ENCODE measurements at places on chromosomes 16 and 17. TPM values are rescaled to one million over a fixed set of nuclear protein-coding genes. Genes with fewer than 3 reads are reported as not detected.

ARL5C gene
- not detected for total RNA-seq

GRCh38 chr17:67700037-67700724, 17.6 kb upstream of the NOL11 start:
- no peak for DNase-seq

BAIAP3 gene
- 1.2 TPM for total RNA-seq

GRCh38 chr17:152860-153420, 15.6 kb downstream of the SCGB1C2 start:
- DNase-seq = no peak

DNA sequence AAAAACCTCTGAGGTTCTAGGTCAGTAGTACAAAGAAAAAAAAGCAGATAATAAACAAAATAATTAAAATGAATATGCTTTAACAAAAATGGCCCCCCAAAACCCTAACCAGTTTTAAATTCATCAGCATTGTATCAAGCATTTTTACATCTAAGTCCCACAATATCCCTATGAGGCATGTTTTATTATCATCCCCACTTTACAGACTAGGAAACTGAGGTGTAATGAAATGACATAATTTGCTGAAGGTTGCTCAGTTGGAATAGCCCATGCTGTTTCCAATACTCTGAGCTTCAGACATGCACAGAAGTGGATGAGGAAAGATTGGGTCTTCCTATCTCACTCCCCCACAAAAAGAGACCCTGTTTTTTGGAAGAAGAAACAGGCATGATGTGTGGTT, 88.3 kb downstream of the SNX11 start:
- DNase-seq = no peak

DNA sequence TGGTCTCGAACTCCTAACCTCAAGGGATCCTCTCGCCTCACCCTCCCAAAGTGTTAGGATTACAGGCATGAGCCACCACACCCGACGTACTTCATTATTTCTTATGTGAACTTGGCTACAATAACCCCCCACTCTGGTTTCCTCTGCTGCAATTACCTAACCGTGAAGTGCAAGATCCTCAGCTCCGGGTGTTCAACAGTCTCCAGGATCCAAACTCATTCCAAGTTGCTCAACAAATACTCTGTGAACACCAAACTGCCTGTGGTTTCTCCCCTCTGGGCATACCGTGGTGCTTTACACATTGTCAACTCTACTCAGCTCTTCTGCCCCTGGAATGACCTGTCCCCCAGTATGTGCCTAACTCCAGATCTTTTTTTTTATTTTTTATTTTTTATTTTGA, 6.8 kb upstream of the SULT1A1 start:
- DNase-seq = no peak

GRCh38 chr17:80279895-80280294, 19.2 kb downstream of the RNF213 start:
- DNase-seq = no peak

GRCh38 chr16:85894266-85894665, 4.7 kb upstream of the IRF8 start:
- no peak for DNase-seq

CFAP52 gene
- not detected for total RNA-seq

DNA sequence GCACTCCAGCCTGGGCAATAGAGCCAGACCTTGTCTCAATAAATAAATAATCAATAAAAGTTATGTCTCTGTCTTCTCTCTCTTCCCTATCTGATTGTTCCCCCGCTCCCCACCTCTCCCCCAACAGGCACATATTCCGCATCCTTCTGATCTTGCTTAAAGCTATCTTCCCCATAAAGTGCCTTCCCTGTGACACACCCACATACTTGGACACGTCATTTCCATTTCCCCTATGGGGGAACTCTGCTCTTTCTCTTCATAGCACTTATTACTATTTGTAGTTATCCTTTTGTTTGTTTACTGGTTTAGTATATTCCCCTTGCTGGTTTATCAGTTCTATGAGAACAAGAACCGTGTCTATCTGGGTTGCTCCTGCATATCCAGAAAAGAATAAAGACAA, 14.9 kb downstream of the MYO1D start:
- no peak for DNase-seq

PITPNM3 gene
- 2.2 TPM for total RNA-seq

GRCh38 chr17:71085238-71086033, 916.1 kb downstream of the KCNJ2 start:
- no peak for DNase-seq

DNA sequence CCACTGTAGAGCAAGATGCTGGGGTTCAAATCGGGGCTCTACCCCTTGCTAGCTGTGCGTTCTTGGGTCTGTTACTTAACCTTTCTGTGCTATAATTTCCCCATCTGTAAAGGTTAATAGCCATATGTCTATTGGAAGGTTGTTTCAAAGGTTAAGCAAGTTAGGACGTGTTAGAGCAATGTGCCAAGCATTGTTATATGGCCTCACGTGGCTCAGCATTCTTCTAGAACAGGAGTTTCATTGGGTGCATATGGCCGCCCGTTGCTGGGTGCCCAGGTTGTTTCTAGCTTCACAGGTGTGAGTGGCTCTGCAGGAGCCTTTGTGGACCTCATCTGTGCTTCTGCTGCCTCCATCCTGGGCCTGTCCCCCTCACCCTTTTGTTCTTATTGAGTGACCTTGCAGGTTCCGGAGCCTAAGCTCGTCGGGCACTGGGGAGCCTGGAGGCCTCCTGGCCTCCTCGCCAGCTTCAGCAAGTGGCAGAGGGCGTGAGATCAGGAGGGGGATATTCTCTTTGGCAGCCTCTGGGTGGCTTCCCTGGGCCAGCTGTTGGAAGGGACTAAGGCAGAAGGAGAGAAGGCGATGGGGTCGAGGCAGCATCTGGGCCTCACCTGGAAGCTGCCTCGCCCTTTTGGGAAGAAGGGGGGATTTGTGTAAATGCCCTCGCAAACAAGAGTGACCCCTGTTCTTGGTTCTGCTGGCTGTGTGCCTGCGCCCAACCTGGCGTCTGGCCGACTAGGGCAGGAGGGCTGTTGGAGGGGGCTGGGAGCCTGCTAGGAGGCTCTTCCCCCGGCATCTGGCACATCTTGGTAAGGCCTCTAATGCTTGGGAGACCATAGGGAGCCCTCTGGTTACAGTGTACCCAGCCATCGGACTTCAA, 80.2 kb upstream of the CIBAR2 start:
- DNase-seq = no peak

GRCh38 chr16:79264237-79265109, 336.1 kb downstream of the MAF start:
- DNase-seq = no peak

- DNase-seq = no peak
Observed at GRCh38 chr16:13999895-14000425, 71.2 kb upstream of the MRTFB start.

HCRT gene
- not detected for total RNA-seq

- no peak for DNase-seq
Observed at GRCh38 chr16:66116163-66117002, 250.1 kb upstream of the CDH5 start.

DNA sequence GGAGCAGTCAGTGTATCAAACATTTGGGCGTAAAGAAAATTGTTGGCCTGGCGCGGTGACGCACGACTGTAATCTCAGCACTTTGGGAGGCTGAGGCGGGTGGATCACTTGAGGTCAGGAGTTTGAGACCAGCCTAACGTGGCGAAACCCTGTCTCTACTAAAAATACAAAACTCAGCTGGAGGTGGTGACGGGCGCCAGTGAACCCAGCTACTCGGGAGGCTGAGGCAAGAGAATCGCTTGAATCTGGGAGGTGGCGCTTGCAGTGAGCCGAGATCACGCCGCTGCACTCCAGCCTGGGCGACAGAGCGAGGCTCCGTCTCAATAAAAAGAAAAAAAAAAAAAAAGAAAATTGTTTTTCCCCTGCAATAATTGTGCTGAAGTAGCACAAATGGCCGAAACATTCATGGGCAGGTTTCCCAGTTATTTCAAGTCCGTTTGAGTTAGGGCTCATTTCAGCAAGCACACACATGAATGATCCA, 1.4 kb downstream of the GCSH start:
- no peak for DNase-seq

GRCh38 chr17:61395983-61396585, 3.6 kb upstream of the TBX2 start:
- DNase-seq = no peak

MARF1 gene
- total RNA-seq = 19.8 TPM

KDM6B gene
- 20.4 TPM for total RNA-seq

- no peak for DNase-seq
Observed at GRCh38 chr17:20092261-20092867, 83.2 kb downstream of the SPECC1 start.

DNA sequence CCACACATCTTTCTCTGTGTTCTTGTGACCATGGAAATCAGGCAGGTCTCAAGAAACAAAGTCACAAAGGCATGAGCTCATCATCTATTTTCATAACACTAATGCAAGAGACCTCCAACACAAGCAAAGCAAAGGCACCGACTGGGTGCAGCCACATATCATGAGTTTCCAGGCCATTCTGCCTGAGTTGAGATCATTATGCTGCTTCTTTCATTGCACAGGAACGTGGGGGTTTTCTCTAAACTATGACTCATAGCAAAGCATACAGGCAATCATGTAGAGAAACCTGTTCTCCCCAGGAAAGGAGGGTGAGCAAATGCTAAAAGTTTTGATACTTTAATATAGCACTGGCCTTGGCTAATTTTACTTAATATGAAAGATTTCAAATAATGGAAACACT, 60.7 kb downstream of the GRIN2A start:
- peak; percentile 89 for DNase-seq

DNA sequence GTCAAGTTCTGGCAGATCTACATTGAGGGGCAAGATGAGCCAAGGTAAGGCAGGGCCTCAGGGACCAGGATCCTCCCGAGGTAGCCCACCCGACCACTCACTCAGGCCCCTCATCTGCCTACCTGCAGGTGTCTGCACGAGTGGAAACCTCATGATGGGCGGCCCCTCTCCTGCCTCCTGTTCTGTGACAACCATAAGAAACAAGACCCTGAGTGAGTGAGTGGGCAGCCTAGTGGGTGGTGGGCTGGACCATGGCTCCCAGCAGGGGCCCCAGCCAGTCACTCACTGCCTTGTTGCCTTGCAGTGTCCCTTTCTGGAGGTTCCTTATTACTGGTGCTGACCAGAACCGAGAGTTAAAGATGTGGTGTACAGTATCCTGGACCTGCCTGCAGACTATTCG, 5.4 kb downstream of the EDC4 start:
- no peak for DNase-seq

OTOA gene
- total RNA-seq = 0.17 TPM

GRCh38 chr16:1334739-1335138, 1.3 kb downstream of the BAIAP3 start:
- DNase-seq = no peak

CCL23 gene
- total RNA-seq = not detected
